ENCODE measurements at places on chromosomes 7 and 10.

DNA sequence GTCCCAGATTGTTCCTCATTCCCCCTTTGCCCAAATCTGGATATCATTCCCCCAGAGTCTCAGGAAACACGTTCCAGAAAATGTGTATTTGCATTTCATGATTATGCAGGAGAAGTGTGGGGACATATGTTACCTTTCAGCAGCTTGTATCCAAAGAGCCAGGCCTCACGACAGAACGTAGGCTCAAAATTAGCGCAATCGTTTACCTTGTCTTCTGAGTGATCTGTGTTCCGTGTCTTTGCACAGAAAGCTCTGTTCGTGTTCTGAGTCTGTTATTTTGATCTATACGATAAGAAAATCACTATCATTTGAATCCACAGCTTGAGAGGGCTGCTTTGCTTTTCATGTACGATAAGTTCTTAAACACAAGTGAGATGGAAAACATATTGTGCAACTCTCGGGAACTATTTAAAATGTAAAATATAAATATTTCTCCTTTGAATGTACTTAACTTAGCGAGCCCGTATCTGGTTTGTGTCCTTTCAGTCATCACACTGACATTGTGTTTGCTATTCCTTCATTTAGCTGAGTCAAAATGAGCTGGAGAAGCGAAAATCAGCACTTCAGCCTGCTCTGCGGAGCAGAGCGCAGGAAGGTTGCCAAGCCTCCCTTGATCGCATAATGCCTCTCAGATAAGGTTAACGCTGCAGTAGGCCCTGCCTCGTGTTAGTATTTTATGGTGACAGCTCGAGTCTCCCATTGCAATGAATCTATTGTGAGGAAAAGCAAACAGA is 80.2 kb upstream of the CACNB2 start:
- no peak for DNase-seq

DNA sequence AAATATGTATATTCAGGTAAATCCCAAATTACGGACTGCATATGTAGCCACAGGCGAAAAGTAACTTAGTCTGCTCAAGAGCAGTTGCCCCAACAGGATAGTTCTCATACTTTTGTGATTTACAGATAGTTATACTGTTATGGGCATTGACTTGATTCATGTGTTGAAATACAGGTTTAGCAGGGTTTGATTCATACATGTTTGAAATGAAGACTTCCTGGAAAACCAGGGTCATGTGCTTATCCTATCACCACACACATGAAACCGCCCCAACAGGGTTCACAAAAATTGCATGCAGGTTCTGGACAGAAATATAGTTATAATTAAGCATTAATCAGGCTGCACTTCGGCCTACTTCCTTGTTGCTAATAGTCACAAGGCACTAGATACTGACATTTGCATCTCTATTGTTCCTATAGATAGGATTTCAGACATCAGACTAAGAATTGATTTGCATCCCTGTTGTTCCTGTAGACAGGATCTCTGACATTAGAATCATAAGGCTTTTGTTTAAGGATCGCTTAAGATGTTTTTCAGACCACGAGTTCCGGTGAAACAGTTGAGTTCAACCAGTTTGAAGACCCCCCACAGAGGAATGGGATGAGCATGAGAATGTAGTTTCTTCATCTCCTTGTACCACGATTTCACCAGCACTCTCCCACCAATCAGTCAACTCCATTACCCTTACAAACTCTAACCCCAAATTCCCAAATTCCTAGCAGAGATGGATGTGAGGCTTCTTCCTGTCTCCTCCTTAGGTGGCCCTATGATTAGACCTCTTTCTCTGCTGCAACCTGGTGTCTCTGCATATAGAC is 2.0 kb upstream of the ZNF398 start:
- DNase-seq = no peak

GRCh38 chr7:102117743-102118142 is 168.9 kb upstream of the SH2B2 start:
- DNase-seq = no peak

- no peak for DNase-seq
Observed at GRCh38 chr10:44016589-44017482, 368.1 kb downstream of the CXCL12 start.

GRCh38 chr10:76732306-76732705 is 905.3 kb downstream of the KCNMA1 start:
- DNase-seq = no peak

DNA sequence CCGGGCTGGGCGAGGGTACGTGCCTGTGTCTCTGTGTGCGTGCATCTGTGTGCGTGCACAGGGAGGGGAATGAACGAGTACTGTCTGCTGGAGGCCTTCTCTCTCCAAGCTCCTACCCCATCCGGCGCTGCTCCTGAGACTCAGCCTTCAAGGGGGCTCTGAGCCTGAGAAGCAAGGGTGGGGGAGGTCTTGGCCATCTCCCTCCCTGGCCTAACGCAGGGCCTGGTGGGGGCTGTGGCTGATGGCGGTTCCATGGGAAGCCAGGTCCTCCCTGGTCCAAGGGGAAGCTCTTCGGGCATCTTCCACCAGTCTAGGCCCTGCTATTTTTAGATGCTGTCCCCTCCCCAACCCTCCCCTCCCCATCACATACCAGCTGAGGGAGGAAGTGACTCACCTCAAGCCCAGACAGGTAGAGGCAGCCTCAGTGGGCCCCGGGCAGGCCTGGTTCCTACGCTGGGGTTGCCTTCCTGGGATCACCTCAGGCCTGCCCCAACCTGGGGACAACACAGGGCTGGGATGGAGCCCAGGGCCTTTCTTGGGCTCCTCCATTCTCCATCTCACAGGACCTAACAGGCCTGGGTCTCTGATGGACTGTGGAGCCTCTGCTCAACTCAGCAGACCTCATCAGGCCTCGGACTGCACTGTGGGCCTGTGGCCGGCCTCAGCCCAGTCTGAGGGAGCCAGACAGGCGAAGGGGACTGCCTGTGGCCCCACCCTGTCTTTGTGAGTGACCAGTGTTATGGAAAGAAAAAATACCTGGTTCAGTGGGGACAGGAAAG is 32.2 kb downstream of the DNAJB12 start:
- peak; percentile 65 for DNase-seq

- DNase-seq = no peak
Observed at GRCh38 chr10:75597773-75598440, 166.5 kb downstream of the LRMDA start.

DNA sequence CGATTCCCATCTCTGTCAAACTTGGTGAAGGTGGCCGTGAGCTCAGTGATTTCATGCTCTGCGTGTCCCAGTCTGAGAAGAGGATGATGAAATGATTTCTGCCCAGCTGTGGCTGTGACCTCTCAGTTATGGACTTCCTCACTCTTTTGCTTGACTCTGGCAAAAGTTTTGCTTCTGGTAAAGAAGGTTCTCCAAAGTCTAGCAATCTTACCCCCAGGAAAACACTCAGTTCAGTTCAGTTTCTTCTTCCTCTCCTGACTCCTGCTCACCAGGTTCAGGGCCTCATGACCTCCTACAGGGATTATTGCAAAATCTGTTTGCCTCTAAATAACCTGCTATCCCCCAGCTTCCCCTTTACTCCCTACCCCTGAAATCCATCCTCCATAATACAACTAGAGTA is 4.9 kb upstream of the BLOC1S2 start:
- no peak for DNase-seq

DNA sequence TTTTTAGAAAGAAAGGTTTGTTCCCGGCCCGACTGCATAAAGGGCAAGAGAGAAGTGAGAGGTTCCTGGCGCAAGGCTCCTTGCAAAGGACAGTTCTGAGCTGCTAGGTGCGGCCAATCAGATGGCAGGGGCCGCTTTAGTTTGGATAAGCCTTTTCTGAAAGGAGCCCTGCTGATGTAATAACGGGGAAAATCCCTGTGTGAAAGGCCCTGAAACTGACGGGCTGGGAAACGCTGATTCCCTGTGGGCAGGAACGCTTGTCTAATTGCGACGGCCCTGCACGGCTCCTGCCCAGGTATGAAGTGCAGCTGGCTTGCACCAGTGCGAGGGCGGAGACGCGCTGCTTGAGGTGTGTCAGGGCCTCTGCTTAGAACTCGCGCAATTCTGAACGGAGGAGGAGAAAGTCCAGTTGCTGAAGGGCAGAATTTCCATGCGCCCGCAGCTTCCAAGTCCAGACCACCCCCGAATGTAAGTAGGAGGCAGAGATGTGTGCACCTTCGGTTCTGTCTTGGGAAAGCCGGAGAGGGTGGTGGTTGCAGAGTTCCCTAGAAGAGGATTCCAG is 30.5 kb downstream of the TACC2 start:
- DNase-seq = no peak

DNA sequence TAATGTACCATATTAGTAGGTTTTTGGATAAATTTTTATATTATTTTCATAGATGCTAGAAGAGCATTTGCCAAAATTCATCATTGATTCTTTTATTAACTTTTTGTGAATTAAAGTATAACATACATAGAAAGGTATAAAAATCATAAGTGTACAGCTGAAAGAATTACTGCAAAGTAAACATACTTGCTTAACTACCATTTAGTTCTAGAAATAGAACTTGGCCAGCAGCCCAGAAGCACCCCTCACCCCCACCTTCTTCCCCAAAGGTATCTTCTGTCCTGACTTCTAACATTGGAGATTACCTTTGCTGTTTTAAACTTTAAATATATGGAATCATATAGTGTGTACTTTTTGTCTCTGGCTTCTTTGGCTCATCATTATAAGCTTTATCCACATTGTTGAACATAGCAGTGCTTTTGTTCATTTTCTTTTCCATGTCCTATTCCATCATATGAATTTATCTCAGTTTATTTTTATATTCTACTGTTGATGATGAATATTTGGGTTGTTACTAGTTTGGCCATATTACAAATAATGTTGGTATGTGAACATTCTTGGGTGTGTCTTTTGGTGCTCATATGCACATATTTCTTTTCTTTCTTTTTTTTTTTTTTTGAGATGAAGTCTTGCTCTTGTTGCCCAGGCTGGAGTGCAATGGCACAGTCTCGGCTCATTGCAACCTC is 142.8 kb downstream of the ADK start:
- no peak for DNase-seq

GRCh38 chr10:58282615-58283014 is 13.7 kb downstream of the CISD1 start:
- peak; percentile 57 for DNase-seq

DNA sequence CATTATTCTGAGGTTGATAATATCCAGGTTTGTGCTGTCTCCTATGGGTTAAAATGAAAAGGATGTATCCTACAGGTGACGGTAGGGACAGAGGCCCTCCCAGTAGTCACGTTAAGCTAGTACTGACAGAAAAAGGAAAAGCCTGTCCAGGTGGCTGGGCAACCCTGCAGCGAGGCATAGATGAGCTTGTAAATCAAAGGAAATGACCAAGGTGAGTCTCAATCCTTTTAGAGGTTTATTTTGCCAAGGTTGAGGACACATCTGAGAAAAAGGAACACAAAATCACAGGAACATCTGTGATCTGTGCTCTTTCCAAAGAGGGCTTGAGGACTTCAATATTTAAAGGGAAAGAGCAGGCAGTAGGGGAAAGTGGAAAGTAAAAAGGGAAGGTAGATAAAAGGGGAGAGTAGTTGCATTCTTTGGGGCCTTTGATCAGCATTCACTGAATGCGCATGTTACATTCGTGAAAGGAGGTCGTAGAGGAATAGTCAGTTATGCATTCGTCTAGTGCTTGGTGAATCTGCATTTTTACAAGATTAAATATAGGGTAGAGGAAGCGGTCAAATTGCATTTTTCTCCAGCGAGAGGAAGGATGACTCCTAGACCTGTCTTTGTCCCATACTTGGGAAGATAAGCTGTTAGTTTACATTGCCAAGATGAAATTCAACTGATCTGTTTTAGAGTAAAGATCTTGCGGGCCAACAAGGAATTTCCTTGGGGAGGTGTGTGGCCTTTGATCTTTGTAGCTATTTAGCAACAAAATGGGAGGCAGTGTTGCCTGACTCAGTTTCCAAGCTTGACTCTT is 884 bp upstream of the GSTO1 start:
- no peak for DNase-seq

GRCh38 chr7:119374436-119374835 is 898.5 kb upstream of the KCND2 start:
- no peak for DNase-seq

Measured in CD4-positive, alpha-beta T cell treated with Interleukin-17A for 1 hour (primary cell).